ENCODE measurements at places on chromosomes 4 and X.

DNA sequence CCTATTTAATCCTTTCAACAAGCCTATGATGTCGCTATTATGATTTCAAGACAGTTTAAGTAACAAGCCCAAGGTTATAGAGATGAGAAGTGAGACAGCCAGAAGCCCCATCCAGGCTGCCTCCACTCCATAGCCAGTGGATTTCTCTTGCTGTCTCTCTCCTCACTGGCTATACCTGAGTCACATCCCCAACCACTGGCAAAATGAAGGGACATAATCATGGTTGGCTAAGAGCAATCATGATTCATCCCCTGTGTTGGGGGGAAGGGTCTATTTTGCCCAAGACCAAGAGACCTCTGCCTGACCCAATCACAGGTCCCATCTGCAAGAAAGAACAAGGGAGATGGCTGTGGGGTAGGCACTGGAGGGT is 334.9 kb upstream of the GATB start:
- no peak for DNase-seq

DNA sequence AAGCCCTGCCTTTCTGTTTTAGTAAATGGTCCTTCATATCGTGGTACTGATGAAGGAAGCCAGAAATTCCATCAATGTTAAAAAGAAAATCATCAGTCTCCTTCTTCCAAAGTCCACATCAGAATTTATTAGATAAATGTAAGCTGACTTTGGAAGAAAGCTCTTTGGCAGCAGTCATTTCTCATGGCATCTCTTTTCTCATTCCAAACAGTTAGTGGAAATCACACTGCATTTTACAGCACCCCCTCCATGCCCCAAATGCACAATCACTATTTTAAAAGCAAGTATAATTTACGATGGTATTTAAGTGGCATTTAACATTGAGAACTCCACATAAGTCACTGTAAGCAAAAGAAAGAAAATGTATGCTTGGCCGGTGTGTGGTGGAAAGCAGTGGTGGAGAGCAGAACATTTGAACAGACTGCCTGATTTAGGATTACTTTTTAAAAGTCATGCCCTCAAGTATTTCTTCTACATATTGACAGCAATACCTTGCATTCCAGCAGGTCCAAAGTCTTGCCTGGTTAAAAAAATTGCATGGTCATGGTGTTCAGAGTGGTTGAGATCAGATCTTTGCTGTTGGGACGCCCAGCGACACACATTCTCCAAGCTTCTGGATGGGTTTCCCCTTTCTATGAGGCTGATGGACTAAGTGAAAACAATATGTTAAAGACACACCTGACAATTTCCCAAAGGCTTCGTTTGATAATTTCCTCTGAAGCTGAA is 248.6 kb downstream of the ADAMTS3 start:
- DNase-seq: no peak

DNA sequence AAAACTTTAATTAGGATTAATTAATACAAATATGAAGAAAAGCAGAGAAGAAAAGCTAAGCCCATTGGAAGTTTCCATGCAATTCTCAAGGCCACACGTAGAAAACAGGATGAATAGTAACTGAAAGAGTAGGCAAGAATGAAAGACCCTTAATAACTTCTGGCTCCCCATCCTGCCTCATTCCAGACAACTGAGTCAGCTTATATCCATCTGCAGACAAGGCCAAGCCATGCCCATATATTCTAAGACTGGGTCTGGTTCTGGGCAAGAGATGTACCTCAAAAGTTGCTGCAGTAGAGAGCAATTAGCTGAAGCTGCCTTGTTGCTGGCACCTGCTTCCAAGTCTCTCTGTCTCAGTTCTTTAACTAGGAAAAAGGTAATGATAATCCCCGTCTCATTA is 244.1 kb downstream of the GPC3 start:
- DNase-seq: no peak

- DNase-seq: no peak
These were observed 121.5 kb downstream of the DCTD start for GRCh38 chr4:182795446-182796238.

- no peak for DNase-seq
These were observed 147.0 kb upstream of the CTSO start for GRCh38 chr4:156100651-156101050.

Data from activated CD4-positive, alpha-beta T cell treated with anti-CD3 and anti-CD28 coated beads, Interleukin-2, amount 50 U/mL, for 4 hours (primary cell).